Sciatic nerve (tissue), 2 donors: ENCODE measurements at places on chromosomes 13 and 19. TPM values are rescaled to one million over a fixed set of nuclear protein-coding genes. Genes with fewer than 3 reads are reported as not detected.

Gene ACER1
- total RNA-seq, result not detected

Gene SH2D3A
- 0.45 TPM for total RNA-seq

Gene C19orf33
- 25.8 TPM for total RNA-seq

Gene CCDC8
- total RNA-seq, result 9.0 TPM

Gene IFNL1
- not detected for total RNA-seq

Gene HS6ST3
- total RNA-seq, result 0.22 TPM

Gene CERS1
- 19.7 TPM for total RNA-seq

Gene TGFBR3L
- total RNA-seq, result not detected

Gene SCN1B
- total RNA-seq, result 13.8 TPM

Gene BCAM
- total RNA-seq, result 164 TPM

Gene CEACAM18
- not detected for total RNA-seq

Gene POU2F2
- total RNA-seq, result 5.6 TPM

Gene CEACAM3
- total RNA-seq, result 3.3 TPM

Gene KCTD4
- total RNA-seq, result 26.3 TPM

Gene SKA3
- total RNA-seq, result 1.2 TPM

Gene PSG7
- total RNA-seq, result not detected
